Hematopoietic multipotent progenitor cell treated with erythropoietin and hydrocortisone succinate and interleukin-3 and kit ligand, for 17 days (in vitro differentiated cells): ENCODE measurements at places on chromosomes 5 and 9.

DNA sequence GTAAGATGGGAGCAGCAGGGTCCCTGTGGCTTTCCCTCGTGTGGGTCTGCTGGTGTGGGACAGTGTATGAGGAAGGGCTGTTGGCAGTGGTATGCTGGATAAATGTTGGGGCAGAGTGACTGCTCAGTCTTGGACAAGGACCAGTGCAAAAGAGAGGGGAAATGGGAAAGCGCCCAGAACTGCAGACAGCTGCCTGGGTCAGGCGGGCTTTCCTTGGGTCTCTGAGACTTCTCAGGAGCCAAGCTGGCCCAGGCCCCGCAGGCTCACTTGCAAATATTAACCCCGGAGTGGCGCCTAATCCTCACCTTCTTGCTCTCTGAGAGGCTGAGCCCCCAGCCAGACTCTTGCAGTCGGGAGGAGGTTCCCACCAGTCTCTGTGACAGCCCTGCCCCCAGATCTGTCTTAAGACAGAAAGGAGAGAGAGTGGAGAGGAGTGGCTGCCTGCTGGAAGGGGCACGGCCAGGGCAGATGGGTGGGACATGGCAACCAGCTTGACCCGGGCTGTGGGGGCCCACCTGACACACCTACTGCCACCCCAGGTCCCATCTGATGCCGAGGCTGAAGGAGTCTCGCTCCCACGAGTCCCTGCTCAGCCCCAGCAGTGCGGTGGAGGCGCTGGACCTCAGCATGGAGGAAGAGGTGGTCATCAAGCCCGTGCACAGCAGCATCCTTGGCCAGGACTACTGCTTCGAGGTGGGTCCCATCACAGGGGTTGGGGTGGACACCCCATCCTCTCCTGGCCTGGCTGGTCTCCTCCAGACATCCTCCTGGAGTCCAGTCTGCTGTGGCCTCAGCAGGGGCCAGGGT, 105.2 kb downstream of the DAB2IP start:
- no peak for DNase-seq

GRCh38 chr5:94748212-94748611, 129.7 kb downstream of the SLF1 start:
- DNase-seq = no peak

DNA sequence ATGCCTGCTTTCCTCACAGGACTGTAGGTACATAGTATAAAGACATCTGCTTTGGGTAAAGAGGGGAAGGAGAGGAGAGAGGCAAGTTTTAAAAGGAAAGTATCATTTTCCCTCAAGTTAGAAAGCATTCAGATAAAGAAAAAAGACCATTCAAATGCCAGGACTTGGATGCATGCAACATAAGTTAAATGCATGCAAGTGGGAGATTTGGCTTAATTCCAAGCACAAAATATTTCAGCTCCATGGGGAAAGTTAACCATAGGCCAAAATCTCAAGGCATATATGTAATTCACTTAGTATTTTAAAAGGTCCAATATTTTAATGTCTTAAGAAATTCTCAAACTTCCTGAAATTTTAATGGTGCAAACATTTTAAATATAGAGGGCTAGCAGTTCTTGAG, 36.4 kb downstream of the POU5F2 start:
- DNase-seq = no peak

- no peak for DNase-seq
Observed at GRCh38 chr9:73148447-73148937, 3.2 kb upstream of the ANXA1 start.

DNA sequence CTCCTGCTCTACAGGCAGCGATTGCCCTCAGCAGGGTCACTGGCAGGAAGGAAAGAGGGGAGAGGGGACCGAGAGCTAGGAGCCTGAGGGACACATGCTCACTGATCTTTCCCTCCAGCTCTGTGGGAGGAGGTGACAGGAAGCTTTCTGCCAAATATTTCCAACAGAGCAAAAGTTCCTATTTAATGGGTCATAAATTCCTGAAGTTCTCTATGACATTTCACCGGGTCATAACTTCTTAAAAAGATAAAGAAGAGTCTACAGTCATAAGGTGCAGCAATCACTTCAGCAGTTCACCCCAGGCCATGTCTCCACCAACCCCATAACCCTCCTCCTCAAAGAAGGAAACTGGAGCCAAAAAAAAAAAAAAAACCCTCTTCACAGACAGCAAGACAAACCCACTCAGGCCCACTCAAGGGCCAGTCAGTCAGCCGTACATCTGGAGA, 481.1 kb downstream of the NR2F1-AS1 start:
- DNase-seq = no peak

DNA sequence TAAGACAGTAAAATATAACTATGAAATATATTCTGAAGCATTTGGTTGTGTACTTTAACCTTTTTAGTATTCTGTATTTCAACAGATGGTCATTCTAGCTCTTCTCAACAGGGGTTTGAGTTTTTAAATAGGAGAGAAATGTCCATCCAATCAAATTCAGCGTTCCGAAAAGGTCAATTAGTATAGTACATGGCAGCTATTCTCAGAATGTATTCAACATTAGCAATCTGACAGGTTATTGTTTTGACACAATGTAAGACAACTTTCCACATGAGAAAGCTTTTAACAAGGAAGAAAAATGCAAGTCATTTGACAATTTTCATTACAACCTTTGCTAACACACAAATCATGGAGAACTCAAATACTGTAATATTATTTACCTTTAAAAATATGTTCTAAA, 996.3 kb upstream of the CDH10 start:
- DNase-seq = no peak

- DNase-seq = no peak
Observed at GRCh38 chr5:3842591-3842990, 247.0 kb downstream of the IRX1 start.

GRCh38 chr5:142698447-142699183, 12.7 kb upstream of the FGF1 start:
- no peak for DNase-seq

- DNase-seq = no peak
Observed at GRCh38 chr5:154477382-154478223, 424 bp downstream of the HAND1 start.

DNA sequence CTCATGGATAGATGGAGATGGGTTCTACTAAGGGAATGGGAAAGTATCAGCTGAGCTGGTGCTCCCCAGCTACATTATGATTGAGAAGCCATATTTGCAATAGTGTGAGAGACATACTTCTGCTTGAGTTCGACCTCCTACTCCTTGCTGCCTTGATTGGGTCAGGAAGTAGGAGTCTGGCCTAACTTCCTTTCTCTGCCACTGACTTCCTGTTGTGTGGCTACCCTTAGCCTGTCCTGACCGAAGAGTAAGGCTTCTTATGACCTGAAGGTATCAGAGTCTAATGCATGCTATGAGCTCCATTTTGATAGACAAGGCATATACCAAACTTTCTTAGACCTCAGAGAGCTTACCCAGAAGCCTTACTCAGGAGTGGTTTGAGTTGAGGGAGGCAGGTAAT, 53.9 kb downstream of the OSTF1 start:
- no peak for DNase-seq

DNA sequence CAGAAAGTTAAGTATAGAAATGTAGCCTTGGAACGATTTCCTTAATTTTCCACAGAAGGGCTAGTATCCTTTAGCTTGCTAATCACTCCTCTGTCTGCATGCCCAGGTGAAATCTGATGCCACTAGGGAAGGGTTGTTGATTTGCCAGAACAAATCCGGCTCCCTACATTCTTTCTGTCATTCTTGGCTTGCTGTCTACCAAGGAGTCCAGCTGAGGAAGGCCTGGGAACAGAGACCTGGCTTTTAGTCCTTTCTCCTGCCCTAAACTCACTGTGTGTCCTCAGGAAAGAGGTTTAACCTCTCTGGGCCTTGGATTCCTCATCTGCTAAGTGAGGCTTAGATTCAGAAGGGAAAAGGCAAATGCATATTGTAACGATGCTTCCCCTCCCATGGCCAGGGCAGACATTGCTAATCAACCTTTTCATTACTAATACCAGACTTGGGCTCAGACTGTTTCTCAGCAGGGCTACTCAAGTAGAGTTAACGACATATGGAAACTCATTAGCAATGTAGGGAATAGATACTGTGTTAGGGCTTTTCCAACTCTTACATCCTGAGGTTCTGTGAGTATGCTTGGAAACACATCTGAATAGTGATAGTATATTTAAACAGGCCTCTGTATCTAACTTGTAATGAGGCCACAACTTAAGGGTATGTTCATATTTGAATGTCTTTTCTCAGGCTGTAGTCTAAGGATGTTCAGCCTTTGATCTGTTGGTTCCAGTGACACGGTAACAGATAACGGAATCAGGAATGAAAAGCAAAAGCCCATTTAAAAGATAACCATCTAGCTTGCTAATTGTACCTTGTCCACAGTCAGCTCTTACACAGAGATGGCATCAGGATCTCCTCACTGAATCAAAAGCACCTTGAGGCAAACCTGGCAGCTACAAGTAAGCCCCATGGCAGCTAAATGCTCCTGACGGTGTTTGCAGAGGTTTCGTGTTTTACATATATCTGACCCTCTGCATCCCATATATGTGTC, 4.1 kb downstream of the GALNT10 start:
- peak; percentile 13 for DNase-seq

GRCh38 chr5:32123058-32123805, 50.9 kb downstream of the GOLPH3 start:
- DNase-seq = no peak

GRCh38 chr5:172336676-172337285, 53.2 kb upstream of the UBTD2 start:
- no peak for DNase-seq

DNA sequence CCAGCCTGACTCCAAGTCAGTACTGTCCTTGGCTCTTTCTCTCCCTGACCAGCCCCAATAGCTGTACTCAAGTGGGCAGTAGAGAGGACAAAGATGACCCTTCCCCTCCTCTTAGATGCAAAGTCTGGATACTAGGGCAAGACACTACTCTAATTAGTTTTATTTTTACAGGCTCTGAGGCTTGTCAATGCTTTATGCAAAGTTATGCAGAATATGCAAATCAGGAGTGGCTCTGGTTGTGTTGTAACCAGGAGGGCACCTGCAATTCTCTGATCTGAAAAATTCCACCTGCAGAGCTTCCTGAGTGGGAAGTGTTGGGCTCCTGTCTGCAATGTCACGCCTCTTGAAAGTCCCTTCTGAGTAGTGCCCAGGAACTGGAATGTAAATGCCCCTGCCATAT, 201.5 kb downstream of the RGS3 start:
- DNase-seq = no peak

- DNase-seq = no peak
Observed at GRCh38 chr5:78920604-78921003, 64.5 kb downstream of the ARSB start.

DNA sequence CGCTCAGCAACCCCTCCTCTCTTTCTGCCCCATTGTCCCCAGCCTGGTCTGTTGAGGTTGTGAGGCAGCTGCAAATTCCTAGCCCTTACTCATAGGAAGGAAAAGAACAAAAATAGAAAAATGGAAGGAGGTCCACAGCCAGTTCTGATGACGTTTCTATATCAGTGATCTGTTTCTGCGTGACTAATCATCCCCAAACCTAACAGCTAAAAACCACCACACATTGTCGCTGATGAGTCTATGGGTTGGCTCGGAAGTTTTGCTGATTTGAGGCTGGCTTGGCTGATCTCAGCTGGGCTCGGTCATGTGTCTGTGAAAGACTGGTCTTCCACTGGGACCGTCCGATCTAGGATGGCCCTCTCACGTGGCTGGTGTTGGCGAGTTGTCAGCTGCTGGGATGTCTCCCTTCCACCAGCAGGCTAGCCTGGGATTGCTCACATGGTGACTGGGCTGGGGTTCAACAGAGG, 200.6 kb upstream of the ZNF618 start:
- no peak for DNase-seq
